ENCODE measurements at places on chromosomes 3 and 15.

GRCh38 chr15:98951493-98952320 is 55.9 kb downstream of the PGPEP1L start:
- DNase-seq, result no peak

GRCh38 chr3:45208586-45208985 is 17.5 kb downstream of the TMEM158 start:
- no peak for DNase-seq

- DNase-seq, result no peak
These were observed 152.1 kb upstream of the TBL1XR1 start for GRCh38 chr3:177349384-177349783.

- no peak for DNase-seq
These were observed 144.2 kb downstream of the LRTM1 start for GRCh38 chr3:54783611-54784010.

- DNase-seq, result no peak
These were observed 737 bp upstream of the EPHB1 start for GRCh38 chr3:134794323-134794722.

GRCh38 chr3:177231242-177231641 is 34.0 kb upstream of the TBL1XR1 start:
- DNase-seq, result no peak

DNA sequence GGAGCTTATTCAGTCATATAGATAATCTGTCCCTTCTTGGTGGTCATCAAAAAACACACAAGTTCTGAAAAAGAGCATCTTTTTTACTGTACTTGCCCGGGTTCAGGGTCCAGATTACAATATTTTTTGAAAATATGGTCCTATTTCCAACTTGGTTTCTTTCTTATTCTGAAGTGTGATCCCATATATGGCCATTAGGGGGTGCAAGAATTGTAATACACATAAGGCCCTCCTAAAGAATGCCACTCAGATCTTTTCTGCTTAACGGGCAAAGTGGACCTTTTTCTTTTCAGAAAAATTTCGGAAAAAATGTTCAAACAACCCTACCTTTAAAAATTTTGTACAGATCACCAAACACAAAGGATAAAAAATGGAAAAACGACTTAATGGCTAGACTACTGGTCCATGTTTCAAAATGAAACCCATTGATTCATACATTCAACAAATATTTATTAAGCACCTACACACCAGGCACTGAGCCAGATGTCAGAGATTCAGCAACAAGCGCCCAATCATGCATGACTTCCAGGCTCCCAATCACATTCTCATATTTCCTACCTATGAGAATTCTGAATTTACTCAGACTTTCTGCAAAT is 102.0 kb upstream of the MYRIP start:
- no peak for DNase-seq

DNA sequence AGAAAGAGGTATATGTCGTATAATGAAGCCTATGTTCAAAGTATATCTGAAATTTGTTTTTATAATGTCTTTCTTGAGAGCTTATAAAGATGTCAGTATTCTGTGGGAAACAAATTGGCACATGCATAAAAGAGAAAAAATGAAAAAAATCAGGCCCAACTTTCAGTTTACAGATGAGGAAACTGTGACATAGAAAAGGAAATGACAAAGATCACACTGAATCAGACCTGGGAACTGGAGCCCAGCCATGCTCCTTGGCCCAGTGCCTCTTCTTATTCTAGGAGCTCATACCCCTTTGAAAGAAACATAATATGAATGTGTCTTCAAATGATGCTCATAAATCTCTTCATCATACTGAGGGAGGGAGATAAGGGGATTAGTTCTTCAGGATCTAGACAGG is 48.4 kb downstream of the TMEM44 start:
- no peak for DNase-seq

- DNase-seq, result no peak
These were observed 50.2 kb upstream of the C15orf39 start for GRCh38 chr15:75151214-75152128.

GRCh38 chr15:98853617-98854420 is 153.8 kb downstream of the PGPEP1L start:
- no peak for DNase-seq

DNA sequence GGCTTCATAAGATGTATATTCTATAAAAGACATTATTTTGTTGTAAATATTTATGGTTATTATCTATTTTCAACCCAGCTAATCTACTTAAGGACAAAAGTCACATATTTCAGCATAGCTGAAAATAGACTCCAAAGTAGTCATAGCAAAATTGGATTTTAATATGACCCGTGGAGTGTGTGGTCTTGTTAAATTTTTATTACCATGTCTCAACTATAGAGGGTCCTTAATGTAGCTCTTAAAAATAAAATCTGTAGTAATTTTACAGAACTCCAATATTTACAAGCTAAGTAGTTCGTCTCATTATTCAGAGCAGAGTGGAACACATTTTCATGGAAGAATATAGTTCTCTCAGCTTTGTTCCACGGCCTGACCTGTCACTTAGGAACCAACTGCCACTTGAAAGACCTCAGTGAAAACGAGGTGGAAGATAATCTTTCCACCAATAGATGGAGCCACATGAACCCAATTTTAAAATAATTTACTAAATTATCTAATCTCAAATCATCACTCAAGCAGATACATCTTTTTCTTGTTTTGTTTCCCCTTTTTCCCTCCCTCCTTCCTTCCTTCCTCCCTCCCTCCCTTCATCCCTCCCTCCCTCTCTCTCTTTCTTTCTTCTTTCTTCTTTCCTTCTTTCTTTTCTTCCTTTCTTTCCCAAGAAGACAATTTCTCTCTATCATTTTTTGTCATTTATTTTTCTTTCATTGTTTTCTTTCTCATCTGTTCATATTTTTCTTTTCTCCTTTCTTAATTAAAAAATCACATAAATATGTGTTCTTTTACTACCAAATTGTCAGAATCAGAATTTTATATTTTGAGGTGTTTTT is 97.2 kb downstream of the CLDN1 start:
- DNase-seq, result no peak

- DNase-seq, result no peak
These were observed 19.7 kb downstream of the CFAP100 start for GRCh38 chr3:126414406-126414805.

DNA sequence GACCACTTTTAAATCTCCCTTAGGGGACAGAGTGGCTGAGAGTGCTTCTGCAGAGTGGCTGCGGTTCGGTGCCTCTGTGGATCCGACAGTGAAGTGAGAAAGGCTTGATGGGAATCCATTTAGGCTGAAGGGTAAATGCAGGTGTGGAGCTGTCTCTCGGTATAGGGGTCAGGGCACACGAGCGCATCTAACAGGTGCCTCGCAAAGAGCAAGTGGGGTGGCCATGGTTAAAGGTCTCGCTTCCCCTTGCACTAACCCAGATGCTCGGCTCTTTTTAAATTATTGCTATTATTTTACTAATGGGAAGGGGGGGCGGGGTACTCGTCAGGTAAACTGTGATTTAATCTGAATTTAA is 598 bp upstream of the GJD2 start:
- DNase-seq, result no peak

DNA sequence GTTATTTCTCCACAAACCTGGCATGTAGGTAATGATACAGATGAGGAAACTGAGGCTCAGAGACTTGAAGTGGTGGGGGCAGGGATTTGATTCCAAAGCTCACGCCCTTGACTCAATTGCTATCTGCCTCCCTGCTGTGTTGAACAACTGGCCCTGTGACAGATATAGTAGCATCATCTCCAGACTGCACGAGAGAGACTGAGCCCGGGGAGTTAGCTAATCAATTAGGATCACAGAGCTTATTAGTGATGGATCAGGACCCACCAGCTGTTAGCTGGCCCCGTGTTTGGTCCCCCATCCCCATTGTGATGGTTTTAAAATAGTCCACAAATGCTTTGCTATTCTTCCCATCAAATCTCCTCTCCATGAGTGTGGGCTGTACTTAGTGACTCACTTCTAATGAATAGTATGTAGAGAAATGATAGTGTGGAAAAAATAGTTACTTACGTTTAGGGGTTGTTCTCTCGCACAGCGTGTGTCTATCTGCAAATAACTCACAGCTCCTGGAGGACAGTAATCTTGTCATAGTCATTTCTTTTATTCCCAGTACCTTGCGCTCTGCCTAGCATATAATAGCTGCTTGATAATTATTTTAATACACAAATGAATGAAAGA is 74.4 kb upstream of the KLF13 start:
- no peak for DNase-seq

GRCh38 chr15:42576040-42576594 is 711 bp downstream of the STARD9 start:
- no peak for DNase-seq

DNA sequence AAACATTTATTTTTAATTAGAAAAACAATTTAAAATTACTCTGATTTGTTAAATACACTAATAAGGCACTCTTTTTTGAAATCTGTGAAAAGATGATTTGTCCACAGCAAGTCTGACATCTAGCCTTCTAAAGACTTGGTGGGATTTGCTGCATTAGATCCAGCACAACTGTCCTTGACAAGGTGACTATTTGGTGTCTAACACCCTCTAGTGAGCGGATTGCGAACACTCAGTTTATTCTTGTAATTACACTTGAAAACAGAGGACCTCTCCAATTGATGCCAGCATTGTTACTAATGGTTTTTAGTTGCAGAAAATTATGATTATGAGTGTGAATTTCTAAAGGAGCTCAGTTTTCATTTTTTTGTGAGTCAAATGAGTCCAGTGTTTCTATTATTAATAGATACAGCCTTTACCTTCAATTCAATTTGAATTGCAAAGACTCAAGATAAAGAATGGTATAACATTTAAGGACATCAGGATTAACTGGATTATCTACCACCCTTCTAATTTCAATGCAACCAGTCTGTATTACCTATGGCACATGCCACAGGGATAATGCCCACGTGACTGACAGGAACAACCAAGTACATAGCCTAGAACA is 29.7 kb upstream of the STRIT1 start:
- peak; percentile 4 for DNase-seq

DNA sequence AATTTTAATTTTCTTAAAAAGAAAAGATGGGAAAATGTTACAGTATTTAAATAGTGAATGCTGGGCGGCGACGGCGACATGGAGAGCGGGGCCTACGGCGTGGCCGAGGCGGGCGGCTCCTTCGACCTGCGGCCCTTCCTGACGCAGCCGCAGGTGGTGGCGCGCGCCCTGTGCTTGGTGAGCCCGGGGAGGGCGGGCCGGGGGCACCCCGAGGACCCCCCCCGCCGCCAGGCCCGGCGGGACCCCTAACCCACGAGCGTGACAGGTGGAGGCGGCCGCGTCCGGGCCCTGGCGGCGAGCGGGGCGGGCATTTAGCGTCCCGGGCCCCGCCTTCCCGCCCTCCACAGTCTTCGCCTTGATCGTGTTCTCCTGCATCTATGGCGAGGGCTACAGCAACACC is 38.4 kb upstream of the GOLGA8J start:
- DNase-seq, result no peak

GRCh38 chr15:77032647-77033416 is 37.9 kb downstream of the PSTPIP1 start:
- DNase-seq, result no peak
